Activated CD8-positive, alpha-beta memory T cell treated with anti-CD3 and anti-CD28 coated beads, Interleukin-2, amount 10 ng/mL, durations not matched to agents 7 days and 5 days (primary cell): ENCODE measurements at places on chromosomes 12 and 14. TPM values are rescaled to one million over a fixed set of nuclear protein-coding genes. Genes with fewer than 3 reads are reported as not detected.

- no peaks in the 10 kb centered on the region for H3K27me3 ChIP-seq
- H3K36me3 ChIP-seq, result peaks cover 3% of the 10 kb centered on the region
- H3K4me3 ChIP-seq, result no peak overlapping the region
- no peak for DNase-seq
These were observed 87.0 kb downstream of the ERC1 start for GRCh38 chr12:1078002-1078401.

DNA sequence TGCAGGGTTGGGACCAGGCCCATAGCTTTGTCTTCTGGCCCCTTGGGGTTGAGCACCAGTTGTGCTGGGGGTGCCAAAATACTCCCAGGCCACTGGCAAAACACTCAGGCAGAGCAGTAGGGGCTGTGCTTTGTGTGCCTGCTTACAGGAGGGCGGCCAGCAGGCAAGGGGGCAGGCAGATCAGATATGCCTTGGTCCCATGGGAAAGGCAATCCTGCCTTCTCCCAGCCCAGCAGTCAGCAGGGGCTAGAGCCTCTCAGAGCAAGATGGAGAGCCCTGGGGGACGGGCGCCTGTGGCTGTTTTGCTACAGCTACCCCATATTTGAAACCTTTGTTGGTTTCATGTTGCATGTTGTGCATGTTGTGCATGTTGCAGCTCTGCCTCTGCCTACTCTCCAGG is 36.2 kb upstream of the TMX1 start:
- H3K27me3 ChIP-seq, result peaks cover 28% of the 10 kb centered on the region
- H3K27ac ChIP-seq, result no peak overlapping the region
- H3K4me1 ChIP-seq, result no peaks in the 10 kb centered on the region
- no peak for DNase-seq
- H3K36me3 ChIP-seq, result no peaks in the 10 kb centered on the region

DNA sequence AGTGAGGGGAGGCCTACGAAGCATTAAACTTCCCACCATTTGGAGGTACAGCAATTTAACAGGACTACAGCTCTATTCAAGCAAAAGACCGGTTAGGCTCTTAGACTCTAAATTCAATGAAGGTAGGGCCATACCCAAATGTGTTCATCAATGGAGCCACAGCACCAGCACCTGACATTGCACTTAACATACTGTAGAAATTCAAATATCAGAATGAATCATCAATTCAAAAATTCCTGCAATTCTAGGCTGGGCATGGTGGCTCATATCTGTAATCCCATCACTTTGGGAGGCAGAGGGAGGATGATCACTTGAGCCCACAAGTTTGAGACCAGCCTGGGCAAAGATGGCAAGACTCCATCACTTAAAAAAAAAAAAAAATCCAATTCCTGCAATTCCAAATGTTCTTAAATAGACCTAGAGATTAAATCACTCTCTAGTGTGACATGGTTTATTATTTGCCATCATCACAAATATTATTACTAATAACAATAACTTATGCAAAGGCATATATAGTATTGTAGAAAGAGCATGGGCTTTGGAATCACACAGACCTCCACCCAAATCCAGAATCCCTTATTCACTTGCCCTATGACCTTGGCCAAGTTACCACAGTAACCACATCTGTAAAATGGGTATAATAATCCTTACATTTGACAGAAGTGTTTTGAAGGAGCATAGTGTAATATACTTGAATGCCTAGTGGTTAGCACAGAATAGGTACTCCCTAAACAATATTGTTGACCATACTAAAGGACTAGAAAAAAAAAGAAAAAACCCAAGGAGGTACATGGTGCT is 59.4 kb downstream of the CIT start:
- H3K4me3 ChIP-seq, result no peak overlapping the region
- DNase-seq, result no peak
- peaks cover 57% of the 10 kb centered on the region for H3K36me3 ChIP-seq
- H3K27me3 ChIP-seq, result no peaks in the 10 kb centered on the region
- H3K27ac ChIP-seq, result no peak overlapping the region

DNA sequence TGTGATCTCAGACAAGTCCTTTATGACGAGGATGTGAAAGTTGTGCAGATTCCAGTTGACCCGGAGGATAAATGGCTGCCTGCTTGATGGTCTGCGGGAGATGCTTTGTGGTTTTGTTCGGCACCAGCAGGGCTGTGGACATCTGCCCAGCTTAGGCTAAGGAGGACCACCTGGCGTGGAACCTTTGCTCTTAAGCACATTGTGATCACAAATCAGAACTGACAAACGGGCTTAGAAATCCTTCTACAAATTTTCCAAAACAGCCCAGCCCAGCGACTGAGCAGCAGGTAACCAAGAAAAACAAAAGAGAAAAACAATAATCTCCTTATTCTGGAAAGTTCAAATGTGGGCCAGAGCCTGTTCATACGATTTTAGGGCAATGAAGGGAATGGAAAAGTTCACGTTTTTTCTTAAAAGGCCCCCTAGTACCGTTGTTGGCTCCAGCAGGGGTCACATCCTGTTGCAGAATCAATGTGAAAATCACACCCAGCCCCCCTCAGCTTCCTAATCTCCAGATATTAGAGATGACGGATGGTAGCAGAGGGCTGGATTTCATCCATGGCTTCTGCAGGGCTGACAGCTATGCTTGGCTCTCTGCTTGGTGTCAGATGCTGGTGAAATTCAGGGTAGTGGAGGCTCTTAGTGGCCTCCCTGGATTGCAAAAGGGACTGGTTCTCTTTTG is 81.1 kb upstream of the RFLNA start:
- no peak for DNase-seq
- H3K27me3 ChIP-seq, result peaks cover 4% of the 10 kb centered on the region
- no peaks in the 10 kb centered on the region for H3K4me1 ChIP-seq
- H3K36me3 ChIP-seq, result no peaks in the 10 kb centered on the region
- no peak overlapping the region for H3K27ac ChIP-seq
- H3K4me3 ChIP-seq, result no peak overlapping the region

- H3K27me3 ChIP-seq, result no peaks in the 10 kb centered on the region
- peaks cover 9% of the 10 kb centered on the region for H3K36me3 ChIP-seq
- peaks cover 3% of the 10 kb centered on the region for H3K4me1 ChIP-seq
- no peak for DNase-seq
These were observed 14.3 kb downstream of the CAMKK2 start for GRCh38 chr12:121282072-121282742.

GRCh38 chr14:70107309-70107708 is 81.4 kb downstream of the SLC8A3 start:
- no peaks in the 10 kb centered on the region for H3K36me3 ChIP-seq
- H3K27ac ChIP-seq, result no peak overlapping the region
- no peaks in the 10 kb centered on the region for H3K4me1 ChIP-seq
- peaks cover 35% of the 10 kb centered on the region for H3K27me3 ChIP-seq
- H3K4me3 ChIP-seq, result no peak overlapping the region

GRCh38 chr12:53510181-53510812 is 3.0 kb upstream of the NPFF start:
- H3K36me3 ChIP-seq, result peaks cover 6% of the 10 kb centered on the region
- no peaks in the 10 kb centered on the region for H3K27me3 ChIP-seq
- no peak overlapping the region for H3K27ac ChIP-seq
- H3K4me1 ChIP-seq, result peaks cover 17% of the 10 kb centered on the region
- H3K4me3 ChIP-seq, result no peak overlapping the region

- DNase-seq, result peak; percentile 93
- peaks cover 40% of the 10 kb centered on the region for H3K36me3 ChIP-seq
- peaks cover 66% of the 10 kb centered on the region for H3K4me1 ChIP-seq
- peak within 1 kb of the TSS; percentile 98 for H3K4me3 ChIP-seq
- H3K27ac ChIP-seq, result peak within 1 kb of the TSS; percentile 96
These were observed at the start of gene DGLUCY for GRCh38 chr14:91113829-91114078. TSS of gene DGLUCY (plus strand) at chr14:91114073. CDS start at chr14:91160295, 46,222 bp downstream.

Gene SIX6
- total RNA-seq, result not detected

Gene OR4E2
- total RNA-seq, result not detected

Gene ANKRD33
- not detected for total RNA-seq

Gene MUCL1
- total RNA-seq, result not detected

Gene VRTN
- total RNA-seq, result not detected

Gene SLC41A2
- 14.8 TPM for total RNA-seq

Gene FBXW8
- total RNA-seq, result 11.5 TPM

Gene TCHP
- 40.1 TPM for total RNA-seq

Gene FLRT2
- total RNA-seq, result not detected
